Amniotic epithelial cell (primary cell): ENCODE measurements at places on chromosomes 5 and 9.

DNA sequence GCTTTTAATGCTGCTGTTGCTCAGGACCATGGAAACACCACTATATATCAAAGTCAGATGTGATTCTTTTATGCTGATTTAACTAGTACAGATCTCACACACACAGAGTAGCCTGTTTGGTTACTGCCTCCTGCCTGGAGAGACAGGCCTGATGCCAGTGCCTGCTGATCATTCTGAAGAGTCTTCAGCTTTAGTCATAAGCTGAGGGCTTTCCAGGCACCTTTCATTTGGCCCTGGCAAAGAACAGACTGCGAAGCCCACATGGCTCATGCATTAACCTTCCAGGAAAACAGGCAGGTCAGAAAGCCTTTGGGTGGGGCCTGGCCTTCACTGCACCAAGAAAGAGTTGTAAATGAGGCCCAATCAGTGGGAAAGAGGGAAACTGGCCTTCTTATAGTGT is 144.7 kb downstream of the SAXO1 start:
- DNase-seq: peak; percentile 35

- no peak for DNase-seq
These were observed 1.6 kb downstream of the C9orf152 start for GRCh38 chr9:110206389-110206788.

DNA sequence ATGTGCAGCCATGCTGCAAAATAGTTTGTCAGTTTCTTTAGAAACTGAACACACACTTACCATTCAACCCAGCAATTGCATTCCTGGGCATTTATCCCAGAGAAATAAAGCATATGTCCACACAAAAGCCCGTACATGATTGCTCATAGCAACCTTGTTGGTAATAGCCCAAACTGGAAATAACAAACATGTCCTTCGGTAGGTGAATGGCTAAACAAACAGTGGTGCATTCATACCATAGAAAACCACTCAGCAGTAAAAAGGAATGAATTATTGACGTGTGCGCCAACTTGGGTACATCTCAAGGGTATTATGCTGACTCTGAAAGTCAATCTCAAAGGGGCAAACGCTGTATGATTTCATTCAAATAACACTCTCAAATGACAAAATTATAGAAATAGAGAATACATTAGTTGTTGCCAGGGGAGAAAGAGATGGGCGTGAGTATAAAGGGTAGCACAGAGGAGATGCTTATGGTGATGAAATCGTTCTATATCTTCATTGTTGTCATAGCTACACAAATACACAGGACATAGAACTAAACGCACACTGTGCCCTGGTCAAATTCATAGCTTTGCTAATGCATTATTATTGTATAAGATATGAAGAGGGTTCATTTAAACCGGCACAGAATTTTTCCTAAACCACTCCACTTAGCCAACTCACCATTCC is 58.2 kb downstream of the DRD1 start:
- DNase-seq: no peak

GRCh38 chr9:129131300-129132145 is 20.3 kb downstream of the PTPA start:
- DNase-seq: peak; percentile 45

- no peak for DNase-seq
These were observed 1057.8 kb upstream of the WWC1 start for GRCh38 chr5:167233507-167234220.

- DNase-seq: no peak
These were observed 4.0 kb downstream of the KLF4 start for GRCh38 chr9:107485458-107486043.

DNA sequence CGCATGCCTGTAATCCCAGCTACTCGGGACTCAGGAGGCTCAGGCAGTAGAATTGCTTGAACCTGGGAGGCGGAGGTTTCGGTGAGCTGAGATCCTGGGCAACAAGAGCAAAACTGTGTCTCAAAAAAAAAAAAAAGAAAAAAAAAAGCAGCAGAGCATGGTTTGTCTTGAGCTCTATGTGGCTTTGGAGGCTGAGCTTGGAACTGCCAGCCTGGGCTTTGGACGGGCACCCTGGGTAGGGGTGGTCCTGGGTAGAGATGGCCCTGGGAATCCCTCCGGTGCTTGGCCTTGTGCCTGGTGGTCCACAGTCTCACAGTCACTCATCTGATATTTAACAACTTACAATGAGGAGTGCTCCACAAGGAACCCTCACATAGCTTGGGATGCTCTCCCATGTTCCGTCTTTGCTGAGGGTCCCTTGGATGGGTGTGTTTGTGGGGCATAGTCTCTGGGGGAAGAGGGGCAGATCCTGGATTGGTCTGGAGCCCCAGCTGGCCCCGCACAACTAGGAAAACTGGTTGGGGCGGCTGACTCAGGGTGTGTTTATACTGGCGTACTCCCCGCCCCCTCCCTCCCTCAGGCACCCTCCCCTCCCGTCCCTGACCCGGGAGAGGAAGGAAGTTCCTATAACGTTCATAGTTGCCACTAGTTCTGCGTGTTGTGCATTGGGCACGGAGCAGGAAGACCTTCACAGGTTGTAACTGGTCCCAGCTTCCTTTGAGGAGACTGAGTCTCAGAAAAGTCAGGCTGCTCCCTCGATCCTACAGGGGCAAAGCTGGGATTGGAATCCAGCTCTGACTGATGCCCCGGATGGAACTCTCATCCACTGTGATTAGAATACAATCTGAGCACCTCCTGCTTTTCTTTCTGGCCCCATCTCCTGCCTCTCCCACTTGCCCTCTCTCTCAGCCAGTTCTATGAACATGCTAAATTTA is 11.2 kb downstream of the IER5L start:
- DNase-seq: peak; percentile 75

- no peak for DNase-seq
These were observed 96.1 kb upstream of the NFIL3 start for GRCh38 chr9:91519520-91520277.

DNA sequence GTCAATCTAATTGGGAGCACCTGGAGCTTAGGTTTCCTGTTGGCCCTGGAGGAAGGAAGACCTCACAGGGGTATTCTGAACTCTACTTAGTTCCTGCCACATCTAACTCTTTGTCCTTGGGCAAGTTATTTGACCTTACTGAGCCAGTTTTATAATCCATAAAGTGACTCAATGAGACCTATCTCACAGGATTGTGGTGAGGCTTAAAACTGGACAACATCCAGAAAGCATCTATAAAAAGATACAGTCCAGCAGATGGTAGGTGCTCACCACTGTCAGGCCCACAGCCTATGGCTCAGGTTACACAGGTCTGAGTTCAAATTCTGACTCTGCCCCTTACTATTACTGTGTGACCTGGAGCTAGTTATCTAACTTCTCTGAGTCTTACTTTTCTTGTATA is 23.3 kb downstream of the KCNV2 start:
- peak; percentile 67 for DNase-seq

- DNase-seq: no peak
These were observed 12.7 kb downstream of the ANXA6 start for GRCh38 chr5:151144922-151145321.

DNA sequence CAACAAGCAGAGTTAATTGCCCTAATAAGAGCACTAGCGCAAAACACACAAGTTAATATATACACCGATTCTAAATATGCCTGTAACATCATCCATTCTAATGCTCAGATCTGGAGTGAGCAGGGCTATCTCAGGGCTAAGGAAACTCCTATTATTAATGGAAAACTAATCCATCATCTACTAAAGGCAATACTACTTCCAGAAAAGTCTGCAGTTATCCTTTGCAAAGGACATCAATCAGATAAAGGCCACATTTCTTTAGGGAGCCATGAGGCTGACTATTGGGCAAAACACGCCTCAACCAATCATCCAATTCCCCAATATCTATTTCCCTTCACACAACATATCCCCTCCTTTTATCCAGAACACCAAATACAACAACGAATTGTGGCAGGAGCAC is 1032.3 kb upstream of the NUDT12 start:
- DNase-seq: peak; percentile 17

DNA sequence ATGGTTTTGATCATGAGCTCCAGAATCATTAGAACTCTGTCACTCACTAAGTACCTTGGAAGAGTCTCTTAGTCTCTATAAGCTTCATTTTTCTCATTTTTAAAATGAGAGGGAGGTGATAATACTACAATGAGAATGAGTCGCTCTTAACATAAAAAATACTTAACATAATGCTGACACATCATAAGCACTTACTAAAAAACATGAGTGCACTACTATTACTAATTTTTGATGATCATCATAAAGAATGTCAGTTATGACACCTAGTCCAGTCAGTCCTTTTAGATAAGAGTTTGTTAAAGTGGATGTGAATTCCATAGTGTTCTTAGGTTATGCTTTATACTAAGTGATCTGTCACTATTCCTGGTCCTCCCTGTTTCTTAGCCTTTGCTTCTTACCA is 200.4 kb upstream of the SLC24A2 start:
- no peak for DNase-seq

DNA sequence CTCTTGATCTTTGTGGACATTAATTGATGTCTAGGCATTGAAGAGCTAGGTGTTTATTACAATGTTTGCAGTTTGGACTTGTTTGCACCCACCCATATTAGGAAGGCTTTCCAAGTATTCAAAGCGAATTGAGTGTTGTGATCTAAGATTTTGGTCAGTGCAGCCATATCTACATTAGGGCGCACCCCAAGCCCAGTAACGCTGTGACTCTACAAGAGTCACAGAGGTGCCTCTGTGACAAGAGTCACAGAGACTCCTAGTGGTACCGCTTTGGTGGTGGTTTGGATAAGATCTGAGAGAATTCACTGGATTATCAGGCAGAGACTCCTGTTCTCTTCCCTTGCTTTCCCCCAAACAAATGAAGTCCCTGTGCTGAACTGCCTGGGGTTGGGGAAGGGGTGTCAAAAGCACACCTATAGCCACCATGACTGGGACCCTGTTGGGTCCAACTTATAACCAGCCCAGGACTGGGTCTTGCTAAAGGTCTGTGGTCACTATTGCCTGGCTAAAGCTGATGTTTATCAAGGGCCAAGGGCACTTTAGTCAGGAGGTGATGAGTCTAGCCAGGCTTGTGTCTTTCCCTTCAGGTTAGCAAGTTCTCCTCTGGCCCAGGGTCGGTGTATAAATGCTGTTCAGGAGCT is 114.1 kb upstream of the RIOK2 start:
- peak; percentile 2 for DNase-seq

GRCh38 chr5:103452089-103452488 is 110.5 kb downstream of the NUDT12 start:
- no peak for DNase-seq

DNA sequence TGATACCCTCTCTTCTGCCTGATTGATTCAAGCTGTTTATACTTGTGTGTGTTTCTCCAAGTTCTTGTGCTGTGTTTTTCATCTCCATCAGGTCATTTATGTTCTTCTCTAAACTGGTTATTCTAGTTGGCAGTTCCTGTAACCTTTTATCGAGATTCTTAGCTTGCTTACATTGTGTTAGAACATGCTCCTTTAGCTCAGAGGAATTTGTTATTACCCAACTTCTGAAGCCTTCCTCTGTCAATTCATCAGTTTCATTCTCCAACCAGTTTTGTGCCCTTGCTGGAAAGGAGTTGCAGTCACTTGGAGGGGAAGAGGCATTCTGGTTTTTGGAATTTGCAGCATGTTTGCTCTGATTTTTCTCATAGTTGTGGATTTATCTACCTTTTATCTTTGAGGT is 126.2 kb upstream of the FTMT start:
- DNase-seq: no peak

DNA sequence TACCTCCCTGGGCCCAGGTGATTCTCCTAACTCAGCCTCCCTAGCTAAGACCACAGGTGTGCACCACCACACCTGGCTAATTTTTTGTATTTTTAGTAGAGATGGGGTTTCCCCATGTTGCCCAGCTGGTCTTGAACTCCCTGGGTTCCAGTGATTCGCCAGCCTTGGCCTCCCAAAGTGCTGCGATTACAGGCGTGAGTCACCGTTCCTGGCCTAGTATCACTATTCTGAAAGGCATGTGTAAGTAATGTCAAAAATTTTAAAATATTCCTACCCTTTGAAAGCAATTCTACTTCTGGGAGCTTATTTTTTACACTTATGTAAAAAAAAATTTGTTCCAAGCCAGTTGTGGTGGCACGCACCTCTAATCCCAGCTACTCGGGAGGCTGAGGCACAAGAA is 27.1 kb upstream of the TLE1 start:
- peak; percentile 22 for DNase-seq

DNA sequence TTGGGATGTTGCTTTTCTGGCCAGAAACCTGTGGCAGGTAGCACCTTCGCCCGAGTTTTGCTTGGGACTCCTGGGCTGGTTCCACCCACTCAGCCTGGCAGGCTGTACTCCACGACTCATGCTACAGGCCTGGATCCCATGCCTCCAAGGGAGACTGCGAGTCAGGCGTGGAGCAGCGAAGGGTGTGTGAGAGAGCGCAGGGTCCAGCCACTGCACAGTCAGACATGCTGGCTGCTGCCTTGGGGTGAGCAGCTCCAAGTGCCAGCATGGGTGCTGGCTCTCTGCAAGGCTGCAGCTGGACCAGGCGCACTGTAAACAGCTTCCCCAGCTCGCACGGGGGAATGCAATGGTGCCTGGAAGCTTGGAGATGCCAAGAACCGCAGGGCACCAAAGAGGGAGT is 249.6 kb upstream of the EDIL3 start:
- DNase-seq: peak; percentile 63

DNA sequence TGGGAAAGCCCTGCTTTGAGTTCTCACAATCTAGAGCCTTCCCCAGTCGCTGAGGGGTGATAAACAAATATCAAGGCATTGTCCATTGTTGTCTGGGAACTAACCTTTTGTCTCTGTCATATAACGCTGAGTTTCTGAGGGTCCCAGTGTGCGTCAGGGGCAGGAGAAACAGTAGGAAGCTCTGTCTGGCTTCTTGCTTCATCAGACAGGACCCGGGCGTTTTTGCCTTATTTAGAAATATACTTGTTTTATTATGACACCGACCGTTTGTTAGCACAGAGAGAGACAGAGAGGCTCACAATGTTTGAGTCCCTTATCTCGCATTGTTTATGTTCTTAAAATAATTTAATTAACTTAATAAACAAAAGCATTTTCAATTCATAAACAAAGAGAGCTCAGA is 204.9 kb upstream of the GAS1 start:
- DNase-seq: no peak

DNA sequence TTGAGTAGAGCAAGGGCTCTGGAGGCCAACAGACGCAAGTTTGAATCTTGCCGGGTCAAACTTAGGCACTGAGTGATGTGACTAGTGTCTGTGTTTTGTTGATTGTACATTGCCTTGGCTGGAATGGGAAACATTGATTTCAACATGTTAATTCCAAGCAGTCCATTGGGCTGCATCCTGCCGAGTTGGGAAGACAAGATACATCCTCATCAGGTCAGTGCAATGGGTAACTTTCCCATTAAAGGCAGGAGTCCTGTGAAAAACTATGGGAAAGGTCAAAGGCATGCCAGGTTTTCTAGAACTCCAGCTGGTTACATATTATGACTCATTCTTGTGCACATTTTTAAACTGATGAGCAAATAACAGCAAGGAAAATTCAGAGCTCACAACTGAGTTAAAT is 126.5 kb upstream of the ABCA1 start:
- DNase-seq: peak; percentile 88

GRCh38 chr9:32928912-32929311 is 72.5 kb downstream of the APTX start:
- no peak for DNase-seq

- DNase-seq: no peak
These were observed 30.4 kb downstream of the CSF2 start for GRCh38 chr5:132103969-132104391.
